Hepatocyte (in vitro differentiated cells): ENCODE measurements at places on chromosomes 5 and 9. TPM values are rescaled to one million over a fixed set of nuclear protein-coding genes. Genes with fewer than 3 reads are reported as not detected.

DNA sequence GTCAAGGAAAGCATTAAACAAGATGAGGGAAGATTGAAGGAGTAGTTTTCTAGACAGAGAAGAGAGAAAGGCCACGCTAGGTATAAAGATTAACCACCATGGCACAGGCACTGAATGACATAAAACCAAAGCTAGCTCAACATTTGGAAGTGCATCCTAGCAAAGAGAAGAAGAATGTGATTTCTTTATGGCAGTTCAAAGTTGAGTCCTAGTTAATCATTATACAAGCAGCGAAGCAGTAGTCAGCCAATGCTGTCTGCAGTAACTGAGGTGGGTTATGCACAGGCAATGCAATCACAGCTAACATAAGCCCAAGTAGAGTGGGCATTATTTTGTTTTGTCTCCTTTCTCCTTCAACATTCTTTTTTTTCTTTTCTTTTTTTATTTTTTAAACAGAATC lies 24.0 kb upstream of the ANKRD31 start:
- DNase-seq = peak; percentile 56

- no peak for DNase-seq
These were observed 56.6 kb downstream of the CFAP90 start for GRCh38 chr5:7794311-7794710.

DNA sequence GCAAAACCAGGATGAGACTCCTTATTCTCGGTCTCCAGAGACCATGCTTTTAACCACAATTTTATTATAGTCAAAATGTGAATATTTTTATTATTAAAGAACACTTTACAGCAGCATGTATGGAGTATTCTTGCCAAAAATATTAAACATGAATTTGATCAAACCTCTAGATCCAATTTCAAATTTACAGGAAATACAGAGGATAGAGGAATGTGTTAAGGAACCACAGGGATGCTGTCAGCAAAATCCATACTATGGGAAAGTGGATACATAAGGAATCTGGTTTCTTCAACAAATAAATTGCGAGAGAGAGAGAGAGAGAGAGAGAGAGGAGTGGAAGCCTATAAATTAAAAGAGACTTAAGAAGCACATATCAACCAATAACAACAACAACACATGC lies 348.2 kb upstream of the NUDT12 start:
- no peak for DNase-seq

DNA sequence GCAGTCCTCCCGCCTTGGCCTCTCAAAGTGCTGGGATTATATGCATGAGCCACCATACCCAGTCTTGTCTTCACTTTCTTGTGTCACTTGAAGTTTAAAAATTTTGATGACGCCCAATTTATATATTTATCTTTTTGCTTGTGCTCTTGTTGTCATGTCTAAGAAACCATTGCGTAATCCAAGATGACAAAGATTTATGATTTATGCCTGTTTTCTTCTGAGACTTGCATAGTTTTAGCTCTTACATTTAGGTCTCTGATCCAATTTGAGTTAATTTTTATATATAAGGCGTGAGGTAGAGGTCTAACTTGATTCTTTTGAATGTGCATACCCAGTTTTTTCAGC lies 18.6 kb downstream of the ANKHD1 start:
- no peak for DNase-seq

- DNase-seq = no peak
These were observed 7.6 kb downstream of the S1PR3 start for GRCh38 chr9:88998911-88999310.

- no peak for DNase-seq
These were observed 50.7 kb downstream of the P4HA2 start for GRCh38 chr5:132176987-132177386.

- no peak for DNase-seq
These were observed 431.6 kb downstream of the SH3GL2 start for GRCh38 chr9:18010492-18010891.

GRCh38 chr9:71032779-71033178 lies 88.6 kb downstream of the TRPM3 start:
- DNase-seq = no peak

- DNase-seq = no peak
These were observed 487.4 kb downstream of the PRDM9 start for GRCh38 chr5:23994581-23995370.

- peak; percentile 80 for DNase-seq
These were observed 3.3 kb upstream of the CDC20B start for GRCh38 chr5:55176176-55176818.

- no peak for DNase-seq
These were observed 27.2 kb downstream of the CSF2 start for GRCh38 chr5:132100672-132101261.

DNA sequence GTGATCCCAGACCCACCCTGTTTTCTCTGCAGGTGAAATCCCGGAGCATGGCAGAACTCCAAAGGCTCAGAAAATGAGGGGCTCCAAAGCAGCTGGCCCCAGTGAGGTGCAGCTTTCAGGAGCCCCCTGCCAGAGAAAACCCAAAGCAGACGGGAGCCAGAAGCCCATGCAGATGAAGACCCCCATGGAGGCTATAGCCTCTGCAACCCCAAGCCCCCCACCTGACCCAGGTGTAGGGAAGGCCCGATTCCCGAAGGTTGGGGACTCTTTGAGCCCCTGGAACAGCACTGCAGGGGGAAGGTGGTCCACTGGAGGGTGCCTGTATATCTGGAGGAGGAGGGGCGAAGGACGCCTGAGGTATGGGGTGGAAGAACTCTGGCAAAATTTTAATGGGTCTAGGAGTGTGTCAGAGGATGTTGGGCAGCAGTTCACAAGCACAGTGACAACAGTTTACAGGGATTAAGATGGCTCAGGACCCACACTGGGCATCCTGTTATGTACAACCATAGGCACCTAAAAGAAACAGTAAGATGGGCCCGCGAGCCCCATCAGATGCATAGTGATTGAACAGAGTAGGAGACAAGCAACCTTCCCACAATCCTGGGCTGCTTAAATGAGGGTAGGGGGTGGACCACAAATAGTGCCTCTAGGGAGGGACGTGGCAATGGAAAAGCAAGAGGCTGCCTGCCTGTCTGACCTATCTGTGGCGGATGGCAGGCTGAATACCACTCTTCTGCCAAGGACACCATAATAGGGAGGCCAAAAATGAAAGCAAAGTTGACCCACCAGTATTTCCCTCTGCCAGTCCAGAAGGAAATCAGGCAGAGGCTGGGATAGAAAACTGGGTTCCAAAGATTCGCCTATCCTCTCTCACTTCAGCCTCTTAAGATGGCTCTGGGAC lies 16.4 kb upstream of the ANXA6 start:
- no peak for DNase-seq

DNA sequence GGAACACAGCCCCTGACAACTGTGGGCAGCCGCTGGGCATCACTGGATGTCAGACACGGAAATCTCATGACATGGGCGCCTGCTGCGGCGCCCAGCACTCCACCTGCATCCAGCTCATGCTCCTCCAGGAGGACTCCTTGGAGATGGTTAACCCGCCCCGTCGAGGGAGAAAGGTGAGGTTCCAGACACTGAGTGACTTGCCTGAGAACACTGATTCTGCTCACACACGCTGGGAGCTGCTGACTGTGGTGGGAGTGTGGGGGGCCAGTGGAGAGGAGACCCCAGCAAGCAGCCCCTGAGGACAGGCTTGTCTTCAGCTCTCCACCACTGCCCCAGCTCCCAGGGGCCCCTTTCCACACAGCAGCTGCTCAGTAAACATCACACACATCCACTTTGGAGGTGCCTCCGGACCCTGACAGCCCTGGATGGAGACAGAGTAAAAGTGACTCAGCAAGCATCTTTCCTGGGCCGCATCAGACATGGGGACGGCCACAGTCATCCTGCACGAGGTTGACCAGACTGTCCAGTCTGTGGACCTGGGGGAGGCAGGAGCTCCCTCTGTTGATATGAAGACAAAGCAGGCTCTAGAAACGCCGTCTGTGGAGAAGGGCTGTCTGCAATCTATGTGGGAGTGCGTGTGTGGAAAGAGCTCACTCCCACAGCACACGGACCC lies 283.7 kb upstream of the IRX4 start:
- DNase-seq = no peak

SAXO1 gene
- not detected in 2 replicates for total RNA-seq

TRAF2 gene
- 7.6 TPM in 2 replicates for total RNA-seq

PCDHGA10 gene
- total RNA-seq = 4.5 and 6.7 TPM in 2 replicates

SHOC1 gene
- 0.04 and 0.37 TPM in 2 replicates for total RNA-seq

TMEFF1 gene
- 8.7 and 13.7 TPM in 2 replicates for total RNA-seq
